ENCODE measurements at places on chromosomes 13 and 19.

DNA sequence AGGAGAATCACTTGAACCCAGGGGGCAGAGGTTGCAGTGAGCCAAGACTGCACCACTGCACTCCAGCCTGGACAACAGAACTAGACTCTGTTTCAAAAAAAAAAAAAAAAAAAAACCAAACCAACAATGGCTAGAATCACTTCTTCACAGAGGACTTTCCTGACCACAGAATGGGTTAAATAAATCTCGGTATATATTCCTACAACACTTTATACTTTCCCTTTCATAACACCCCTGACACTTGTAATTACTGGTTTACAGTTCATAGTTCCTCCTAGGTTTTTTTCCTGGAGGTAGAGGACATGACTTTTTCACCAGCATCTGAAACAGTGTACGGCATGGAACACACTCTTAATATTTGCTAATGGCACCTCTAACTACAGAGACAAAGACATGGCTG lies 31.4 kb downstream of the ZDHHC20 start:
- DNase-seq: no peak

- DNase-seq: no peak
Observed at GRCh38 chr13:101714195-101714594, 261.7 kb downstream of the ITGBL1 start.

DNA sequence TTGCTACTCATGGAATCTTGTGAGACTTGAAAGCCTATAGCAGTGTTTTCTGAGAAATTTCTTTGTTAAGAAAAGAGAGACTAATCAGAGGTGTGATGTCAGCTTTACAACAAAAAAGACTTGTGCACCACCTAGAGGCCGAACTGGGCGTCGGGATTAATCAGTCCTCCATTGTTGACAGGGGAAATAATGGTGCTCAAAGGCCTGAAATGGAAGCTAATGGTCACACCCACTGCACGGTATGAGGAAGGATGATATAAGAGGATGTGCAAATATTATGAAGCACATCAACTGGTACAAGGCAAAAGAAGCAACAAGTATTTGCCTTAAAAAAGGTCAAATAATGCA lies 480.2 kb upstream of the MIR17HG start:
- DNase-seq: peak; percentile 51

DNA sequence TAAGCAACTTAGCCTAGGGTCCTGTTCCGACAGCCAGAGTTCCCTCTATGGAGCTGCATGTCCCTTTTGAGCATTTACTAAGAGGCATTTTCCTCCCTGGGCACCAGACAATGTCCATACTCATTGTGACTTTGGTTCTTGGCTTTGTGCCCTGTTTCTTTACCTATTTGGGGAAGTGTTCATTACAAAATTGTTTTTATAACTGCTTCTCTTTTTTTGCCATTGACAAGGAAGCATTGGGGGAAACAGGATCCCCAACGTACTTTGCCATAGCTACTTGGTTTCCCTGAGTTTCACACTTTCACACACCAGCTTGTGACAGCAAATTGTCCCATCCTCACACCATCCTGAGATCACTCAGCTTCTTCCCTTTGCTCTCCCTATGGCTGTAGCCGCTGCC lies 81.1 kb upstream of the SIAH3 start:
- DNase-seq: no peak

- no peak for DNase-seq
Observed at GRCh38 chr13:27857282-27857681, 62.5 kb upstream of the PDX1 start.

DNA sequence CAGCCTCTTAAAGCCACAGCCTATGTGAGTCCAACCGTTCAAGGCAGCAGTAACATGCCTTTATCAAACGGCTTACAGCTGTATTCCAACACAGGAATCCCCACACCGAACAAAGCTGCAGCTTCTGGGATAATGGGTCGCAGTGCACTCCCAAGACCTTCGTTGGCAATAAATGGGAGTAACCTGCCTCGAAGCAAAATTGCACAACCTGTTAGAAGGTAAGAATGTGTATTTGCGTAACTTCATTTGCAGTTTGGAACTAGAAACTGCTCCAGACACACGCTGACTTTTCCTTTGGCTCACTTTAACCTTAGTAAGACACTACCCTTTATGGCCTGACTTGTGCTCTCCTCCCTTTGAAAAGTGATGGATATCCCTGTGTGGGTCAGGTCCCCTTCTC lies 63.4 kb downstream of the SLAIN1 start:
- no peak for DNase-seq

- DNase-seq: no peak
Observed at GRCh38 chr19:18504886-18505610, 16.8 kb downstream of the ELL start.

DNA sequence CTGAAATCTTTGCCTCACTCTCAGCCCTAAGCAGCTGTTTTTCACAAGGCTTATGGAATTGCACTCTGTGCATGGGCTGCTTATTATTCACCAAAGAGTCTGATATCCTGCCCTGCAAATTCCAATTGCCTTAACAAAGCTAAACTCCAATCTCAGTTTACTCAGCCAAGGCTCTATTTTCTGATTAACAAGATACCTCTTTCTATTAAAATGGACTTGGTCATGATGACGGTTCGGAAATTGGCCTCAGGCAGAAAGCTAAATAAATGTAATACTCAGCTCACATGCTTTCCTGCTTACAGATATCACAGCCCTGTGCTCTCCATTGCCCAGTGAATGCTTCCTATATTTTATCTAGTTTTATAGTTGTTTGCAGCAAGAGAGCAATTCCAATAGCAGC lies 1270.8 kb downstream of the PCDH9 start:
- DNase-seq: no peak

DNA sequence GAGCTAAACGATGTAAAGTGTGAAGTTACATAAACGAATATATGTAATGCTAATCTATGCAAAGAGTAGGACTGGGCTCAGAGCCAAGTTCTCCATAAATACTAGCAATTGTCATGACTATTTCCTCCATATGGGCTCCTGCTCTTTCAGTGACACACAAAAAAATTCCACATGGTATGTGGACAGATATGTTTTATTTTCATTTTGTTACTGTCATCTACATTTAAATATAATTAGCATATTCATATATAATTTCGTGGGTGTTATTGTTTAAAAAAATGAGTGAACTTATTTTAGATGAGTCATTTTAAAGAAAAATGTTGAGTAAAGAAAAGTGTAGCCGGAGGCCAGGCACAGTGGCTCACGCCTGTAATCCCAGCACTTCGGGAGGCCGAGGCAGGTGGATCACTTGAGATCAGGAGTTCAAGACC lies 5.0 kb upstream of the IGSF23 start:
- DNase-seq: no peak

DNA sequence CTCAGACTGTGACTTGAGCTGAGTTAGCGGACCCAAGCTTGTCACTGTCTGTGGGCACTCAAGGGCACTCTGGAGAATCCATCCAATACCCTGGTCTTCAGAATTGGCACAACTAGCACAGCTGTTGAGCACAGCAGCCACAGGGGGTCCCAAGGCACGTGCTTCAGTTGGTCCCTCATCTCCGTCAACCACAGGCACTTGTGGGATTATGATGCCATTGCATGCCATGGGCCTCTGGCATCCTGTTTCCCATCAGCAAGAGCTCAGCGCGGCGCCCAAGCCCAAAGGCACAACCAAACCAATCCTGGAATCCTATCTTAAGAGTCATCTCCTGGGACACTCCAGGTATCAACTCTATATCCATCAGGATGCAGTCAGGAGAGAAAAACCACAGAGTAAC lies 3.7 kb upstream of the B3GNT8 start:
- no peak for DNase-seq

DNA sequence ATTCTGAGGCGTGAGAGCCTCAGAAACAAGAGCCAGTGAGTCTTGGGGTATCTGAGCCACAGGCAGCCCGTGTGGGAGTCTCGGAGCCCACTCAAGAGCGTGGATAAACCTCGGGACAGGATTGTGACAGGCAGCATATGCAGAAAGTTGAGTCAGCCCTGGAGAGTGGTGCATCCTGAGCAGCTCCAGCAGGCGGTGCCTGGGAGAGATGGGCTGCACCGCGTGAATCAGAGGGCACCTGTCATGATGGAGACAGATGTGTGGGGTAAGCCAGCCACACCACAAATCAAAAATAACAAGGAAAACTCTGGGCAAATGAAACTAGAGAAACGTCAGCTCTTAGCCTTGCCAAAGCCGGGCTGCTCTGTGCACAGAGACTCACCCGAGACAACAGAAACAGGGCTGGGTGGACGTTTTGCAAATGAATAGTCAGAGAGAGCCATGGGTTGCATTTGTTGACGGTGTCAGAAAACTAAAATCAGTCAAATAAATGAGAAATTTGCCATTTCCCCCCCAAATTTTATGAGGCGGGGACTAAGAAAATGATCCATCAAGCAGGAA lies 30.0 kb upstream of the POP4 start:
- peak; percentile 48 for DNase-seq

- no peak for DNase-seq
Observed at GRCh38 chr13:46578590-46578975, 25.6 kb downstream of the LRCH1 start.

DNA sequence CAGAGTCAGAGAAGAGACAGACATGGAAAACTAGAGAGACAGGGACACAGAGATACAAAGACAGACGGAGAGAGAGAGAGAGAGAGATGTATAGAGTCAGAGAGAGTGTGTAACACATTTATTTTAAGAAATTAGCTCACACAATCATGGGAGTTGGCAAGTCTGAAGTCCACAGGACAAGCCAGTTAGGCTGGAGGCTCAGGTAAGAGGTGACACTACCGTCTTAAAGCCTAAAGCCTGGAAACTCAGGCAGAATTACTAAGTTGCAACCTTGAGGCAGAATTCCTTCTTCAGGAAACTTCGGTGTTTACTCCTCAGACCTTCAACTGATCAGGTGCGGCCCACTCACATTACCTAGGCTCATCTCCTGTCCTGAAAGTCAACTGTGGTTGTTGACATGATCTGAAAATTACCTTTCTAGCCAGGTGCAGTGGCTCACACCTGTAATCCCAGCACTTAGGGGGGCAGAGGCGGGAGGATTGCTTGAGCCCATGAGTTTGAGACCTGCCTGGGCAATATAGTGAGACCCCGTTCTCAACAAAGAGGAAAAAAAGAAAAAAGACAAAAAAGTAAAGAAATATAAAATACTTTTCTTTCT lies 2.8 kb upstream of the TNFSF14 start:
- no peak for DNase-seq

DNA sequence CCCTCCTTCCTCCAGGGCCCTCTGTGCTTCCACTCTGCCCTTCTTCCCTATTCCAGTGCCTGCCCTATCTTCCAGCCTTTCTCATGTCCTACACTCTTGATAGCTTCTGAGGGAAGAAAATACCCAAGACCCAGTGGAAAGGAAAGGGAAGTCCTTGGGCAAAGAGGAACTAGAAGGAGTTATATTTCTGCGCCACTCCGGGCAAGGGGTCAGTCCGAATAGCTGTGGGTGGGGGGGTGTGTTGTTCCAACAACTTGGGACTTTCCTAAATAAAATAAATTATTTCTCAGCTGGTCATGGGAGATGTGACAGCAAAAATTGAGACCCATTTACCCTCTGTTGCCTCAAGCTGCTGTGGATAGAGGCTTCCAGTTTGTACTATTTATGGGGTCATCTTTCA lies 23.2 kb downstream of the CABP5 start:
- DNase-seq: no peak

GRCh38 chr13:37707739-37708500 lies 109.4 kb upstream of the POSTN start:
- no peak for DNase-seq

DNA sequence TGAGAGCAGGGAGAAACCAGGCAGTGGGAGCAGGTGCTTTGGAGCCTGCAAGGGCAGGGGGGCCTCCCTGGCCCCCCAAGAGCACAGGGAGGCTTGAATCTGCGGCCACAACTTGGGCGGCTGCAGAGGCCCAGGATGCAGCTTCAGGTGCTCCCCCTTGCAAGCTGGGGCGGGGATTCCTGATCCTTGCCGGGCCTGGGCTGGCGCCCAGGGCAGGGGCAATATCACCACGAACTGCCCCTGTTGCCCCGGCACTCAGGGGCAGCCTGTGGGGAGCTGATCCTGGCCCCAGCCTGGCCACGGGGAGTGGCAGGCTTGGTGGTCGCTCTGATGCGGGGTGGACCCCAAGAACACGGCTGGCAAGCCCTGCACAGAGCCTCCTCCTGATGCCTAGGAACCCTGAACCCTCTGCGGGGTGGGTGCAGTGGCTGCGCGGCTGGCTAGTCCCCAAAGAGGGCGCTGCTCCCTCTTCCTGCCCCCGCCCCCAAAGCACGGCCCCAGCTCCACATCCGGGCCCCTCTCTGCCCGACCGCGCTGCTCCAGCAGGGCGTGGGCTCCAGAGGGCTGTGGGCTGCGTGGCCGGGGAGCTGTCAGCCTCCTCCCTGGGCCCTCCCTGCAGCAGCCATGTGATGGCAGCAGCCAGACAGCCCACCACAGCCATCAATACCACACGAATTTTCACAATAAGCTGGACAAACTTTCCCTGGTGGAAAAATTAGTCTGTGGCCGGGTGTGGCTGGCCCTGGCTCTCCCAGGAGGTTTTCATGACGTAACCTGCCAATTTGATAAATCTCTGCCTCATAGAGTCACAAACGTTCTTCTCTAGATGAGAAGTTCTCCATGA lies 21.0 kb downstream of the TNFSF9 start:
- peak; percentile 85 for DNase-seq

DNA sequence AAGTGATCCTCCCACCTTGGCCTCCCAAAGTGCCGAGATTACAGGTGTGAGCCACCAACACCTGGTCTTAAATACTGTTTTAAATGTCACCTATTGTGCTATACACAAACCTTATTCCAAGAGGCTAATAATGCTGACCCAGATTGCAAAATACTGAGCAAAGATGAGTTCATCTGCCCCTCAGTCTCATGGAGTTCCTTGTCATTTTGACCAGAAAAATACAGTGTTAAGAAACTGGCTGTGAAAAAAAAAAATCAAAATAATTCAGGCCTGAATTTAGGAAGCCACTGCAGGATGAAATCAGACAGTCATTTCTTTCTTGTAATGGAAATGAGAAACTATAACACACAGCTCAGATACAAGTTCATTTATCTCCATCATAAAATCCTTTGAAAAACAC lies 59.9 kb downstream of the TBC1D4 start:
- no peak for DNase-seq
